ENCODE measurements at places on chromosomes 5 and 9. TPM values are rescaled to one million over a fixed set of nuclear protein-coding genes. Genes with fewer than 3 reads are reported as not detected.
A peak's percentile ranks its signal among the peaks of the same experiment; 100 is the strongest.

DNA sequence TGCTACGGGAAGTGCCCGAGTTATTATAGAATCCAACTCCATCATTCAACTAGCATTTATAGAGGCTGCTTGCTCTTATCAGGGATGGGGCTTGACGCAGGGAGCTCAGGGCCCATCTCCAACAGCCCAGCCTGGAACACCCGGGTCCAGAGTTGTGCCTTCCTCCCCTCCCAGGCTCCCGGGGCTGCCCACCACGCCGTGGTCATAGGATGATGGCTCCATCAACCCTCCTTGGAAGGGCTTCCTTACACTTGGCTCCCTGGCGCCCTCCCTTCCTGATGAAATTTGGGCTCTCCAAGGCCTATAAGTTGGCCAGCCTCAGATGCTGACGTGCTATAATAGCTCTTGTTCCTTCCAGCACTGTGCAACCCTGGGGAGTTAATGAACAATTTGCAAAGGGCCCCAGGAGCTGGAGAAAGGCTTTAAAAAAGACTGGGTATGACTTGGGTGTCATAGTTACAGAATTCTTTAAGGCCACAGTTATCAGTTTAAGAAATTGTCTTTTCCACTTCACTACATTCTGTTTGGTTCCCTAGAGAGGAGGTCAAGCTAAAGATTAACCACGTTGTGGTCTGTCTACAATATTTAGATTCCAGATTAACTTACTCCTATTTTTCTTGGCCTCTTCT lies 42.5 kb upstream of the GADD45G start:
- peak; percentile 97 for DNase-seq

GRCh38 chr9:75147638-75148037 lies 59.3 kb downstream of the OSTF1 start:
- no peak for DNase-seq

GRCh38 chr5:71825992-71826391 lies 106.9 kb downstream of the CARTPT start:
- DNase-seq: no peak

DNA sequence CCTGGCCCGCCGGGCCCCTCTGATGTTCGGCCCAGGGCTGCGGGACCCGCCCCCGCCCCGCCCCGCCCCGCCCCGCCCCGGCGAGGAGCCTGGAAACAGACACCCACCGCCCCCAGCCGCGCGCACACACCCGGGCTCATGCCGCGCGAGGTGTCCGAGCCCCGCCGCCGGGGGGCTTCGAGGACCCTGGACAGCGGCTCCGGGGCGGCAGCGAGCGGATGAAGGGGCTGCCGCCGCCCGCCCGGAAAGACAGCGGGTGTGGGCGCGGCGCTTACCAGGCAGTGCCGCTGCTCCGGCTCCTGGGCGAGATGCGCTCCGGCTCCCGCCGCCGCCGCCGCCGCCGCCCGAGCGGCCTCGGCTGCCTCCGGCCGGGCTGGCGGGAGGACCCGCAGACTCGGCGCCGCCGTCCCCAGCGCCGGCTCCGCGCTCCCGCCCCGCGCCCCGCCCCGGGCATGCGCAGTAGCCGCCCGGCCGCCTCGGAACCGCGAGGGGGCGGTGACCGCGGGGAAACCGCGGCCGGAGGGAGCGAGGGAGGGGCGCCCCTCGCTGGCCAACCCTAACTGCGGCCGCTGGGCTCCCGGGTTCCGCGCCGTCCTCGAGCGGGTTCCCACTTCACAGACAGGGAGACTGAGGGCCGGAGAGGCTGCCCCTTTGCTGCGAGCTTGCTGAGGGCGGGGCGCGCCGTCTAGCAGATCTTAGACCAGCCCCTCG lies at the start of gene GPRIN1:
TSS of gene GPRIN1 (minus strand) at position 433 of the 711 bp plus-strand sequence. CDS start 10,322 bp downstream, outside the sequence.
- peak; percentile 76 for DNase-seq

- DNase-seq: no peak
Observed at GRCh38 chr5:35803191-35803651, 53.5 kb upstream of the IL7R start.

GRCh38 chr5:2385818-2386217 lies 365.7 kb downstream of the IRX2 start:
- no peak for DNase-seq

DNA sequence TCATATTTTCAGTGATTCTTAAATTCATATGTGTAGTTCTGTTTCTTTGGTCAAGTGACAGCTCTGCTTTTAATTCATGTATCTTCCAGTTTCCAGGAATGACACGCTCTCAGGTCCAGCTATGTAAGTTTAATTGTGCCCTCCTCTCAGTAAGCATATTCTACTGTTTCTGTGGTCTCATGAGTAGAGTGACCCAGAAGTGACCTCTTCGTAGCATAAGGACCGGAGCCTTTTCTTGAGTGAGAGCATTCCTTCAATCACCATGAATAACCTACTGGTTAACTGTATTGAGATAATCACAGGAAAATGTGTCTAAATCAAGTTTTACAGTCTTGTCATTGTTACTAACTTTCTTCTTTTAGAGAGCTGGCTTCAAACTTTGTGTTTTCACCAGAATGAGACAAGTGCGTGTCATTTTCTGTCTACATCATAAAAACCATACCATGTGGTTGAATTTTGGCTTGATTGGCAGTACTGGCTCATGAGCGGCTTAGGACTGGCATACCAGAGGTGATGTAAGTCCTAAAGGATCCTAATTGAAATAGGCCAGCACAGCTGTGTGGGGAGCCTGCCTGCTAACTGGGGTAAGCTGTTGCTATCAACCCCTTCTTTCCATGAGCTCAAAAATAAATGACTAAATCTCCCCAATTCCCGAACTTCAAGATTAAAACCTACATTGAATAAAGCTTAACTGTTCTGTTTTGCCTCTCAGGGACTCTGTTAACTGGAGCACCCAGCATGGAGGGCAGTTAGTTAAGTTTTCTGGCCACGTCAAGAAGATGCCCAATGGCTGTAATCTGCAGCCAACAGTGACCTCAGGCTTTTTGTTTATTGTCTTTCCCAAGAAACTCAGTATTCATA lies 4.8 kb downstream of the ADAMTSL1 start:
- DNase-seq: no peak

DNA sequence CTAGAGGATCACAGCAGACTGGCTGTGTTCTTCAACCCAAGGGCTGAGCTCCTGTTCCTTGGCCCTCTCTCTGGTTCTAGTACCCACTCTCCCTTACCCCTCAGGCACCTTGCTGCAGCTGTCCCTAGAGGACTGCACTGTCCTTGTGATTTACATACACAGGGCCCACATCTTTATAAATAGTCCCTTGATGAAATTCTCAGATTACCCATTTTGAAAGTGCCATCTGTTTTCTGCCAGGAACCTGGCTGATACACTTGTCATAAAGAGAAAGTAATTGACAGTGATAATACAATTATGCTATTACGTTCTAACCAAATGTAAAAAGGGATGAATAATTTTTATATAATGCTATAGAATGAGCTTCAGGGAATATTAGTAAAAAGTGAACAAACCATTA lies 16.5 kb upstream of the SPARC start:
- DNase-seq: no peak

DNA sequence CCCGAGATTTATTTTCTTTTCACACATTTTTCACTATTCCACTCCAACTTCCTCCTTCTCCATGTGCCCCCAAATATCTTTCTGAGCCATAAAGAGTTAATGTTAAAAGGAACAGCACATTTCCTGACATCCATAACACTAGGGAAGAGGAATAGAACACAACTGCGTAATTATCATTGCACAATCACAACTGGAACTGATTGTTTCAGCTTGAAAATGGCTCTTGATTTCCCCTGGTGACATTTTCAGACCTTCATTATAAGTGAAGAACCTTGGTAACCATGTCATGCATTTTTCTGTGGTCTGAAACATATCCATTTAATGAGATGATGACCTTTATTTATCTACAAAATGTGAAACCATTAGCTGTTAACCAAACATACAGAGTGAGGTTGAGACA lies 82.4 kb downstream of the PCSK1 start:
- no peak for DNase-seq

GRCh38 chr5:167296066-167296465 lies 995.4 kb upstream of the WWC1 start:
- DNase-seq: peak; percentile 4

DNA sequence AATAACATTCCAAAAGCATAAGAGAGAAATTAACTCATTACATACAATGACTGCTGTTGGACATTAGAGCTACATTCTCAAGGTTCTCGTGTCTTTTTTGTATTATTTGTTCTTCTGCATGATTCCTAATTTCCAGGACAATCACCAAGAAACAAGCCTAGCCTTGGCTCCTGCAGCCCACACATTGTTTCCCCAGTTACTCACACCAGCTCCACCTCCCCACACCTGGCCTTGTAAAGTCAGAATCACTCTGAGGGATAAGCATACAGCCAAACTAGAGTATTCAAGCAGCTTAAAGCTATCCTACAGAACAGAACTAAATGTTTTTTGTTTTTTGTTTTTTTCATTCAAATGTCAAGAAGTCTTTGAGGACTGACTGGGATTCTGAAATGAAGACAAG lies 189.2 kb downstream of the HINT1 start:
- DNase-seq: no peak

DNA sequence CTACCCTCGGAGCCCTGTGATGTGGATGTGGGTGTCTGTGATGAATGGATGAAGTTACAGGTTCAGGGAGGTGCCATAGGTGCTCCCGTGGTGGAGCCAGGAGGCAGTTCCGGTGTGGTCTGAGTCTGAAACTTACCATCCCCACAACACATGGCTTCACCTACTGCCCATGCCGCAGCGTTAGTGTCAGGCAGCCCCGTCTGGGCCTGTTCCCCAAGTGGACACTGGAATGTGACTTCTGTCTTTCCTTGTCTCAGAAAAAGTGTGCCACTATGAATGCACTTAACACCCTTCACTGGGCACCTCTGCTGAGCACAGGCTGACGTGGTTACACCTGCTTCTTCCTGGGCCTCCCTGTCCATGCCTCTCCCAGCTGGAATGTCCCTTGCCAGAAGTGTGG lies 8.6 kb downstream of the ANKRD33B start:
- no peak for DNase-seq

DNA sequence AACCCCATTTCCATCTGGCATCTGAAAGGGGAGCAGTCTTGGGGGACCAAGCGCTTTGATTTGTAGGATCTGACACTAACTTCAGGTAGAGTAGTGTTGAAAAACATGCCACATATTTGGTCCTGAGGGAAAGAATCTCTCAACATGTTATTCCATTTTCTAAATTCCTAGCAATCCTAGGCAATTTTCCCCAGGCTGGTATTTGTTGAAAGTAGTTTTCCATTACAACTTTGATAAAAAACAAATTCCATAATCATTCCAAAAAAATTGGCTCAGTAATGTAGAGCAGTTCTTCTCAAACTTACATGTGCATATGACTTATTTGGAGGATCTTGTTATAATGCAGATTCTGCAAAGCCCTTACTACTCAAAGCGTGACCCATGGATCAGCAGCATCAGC lies 477.9 kb downstream of the ACTL7B start:
- DNase-seq: no peak

GRCh38 chr5:1041225-1042143 lies 32.9 kb downstream of the NKD2 start:
- peak; percentile 43 for DNase-seq

- peak; percentile 48 for DNase-seq
Observed at GRCh38 chr9:73200694-73201452, 49.2 kb downstream of the ANXA1 start.

Gene GAPT
- total RNA-seq: not detected

Gene SYK
- total RNA-seq: 4.4 TPM

Gene FCN1
- not detected for total RNA-seq

Gene ABL1
- total RNA-seq: 19.5 TPM

Gene SIT1
- not detected for total RNA-seq

Gene LTC4S
- total RNA-seq: not detected

Gene HMMR
- total RNA-seq: 74.1 TPM
